ENCODE measurements at places on chromosomes 12 and 14. TPM values are rescaled to one million over a fixed set of nuclear protein-coding genes. Genes with fewer than 3 reads are reported as not detected.

SMCO2 gene
- total RNA-seq: not detected

- no peak for DNase-seq
Measured at GRCh38 chr12:85179680-85180270, 100.2 kb upstream of the ALX1 start.

DNA sequence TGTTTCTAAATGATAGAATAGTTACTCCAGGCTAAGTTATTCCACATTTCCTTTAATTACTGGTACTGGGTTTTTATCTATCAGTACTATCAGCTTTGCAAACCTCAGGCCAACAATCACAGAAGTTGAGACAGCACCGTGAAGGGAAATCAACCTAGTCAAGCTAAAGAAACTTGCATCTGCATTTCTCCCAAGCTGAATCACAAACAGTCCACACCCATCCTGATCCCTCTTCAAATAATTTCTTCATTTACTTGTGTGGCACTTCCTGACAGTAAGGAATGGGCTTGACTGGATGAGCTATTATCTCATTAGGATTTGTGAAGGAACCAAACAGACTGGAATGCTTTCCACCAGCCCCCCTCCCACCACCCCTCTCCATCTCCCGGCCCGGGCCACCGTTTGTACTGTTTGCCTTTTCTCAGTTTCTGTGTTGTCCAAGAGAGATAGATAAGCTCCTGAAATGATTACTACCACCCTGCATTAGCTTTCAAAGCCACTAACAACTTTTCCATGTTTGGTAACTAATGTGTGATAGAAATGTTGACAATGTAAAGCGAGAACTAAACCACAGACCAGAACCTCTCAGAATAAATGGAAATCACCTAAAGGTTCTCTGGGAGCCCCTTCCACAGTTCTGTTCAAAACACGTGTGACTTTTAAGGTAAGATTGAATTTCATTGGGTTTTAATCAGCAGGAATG is 236.3 kb downstream of the SLC25A21 start:
- no peak for DNase-seq

GRCh38 chr12:98149691-98150210 is 365.6 kb upstream of the TMPO start:
- DNase-seq: no peak

- no peak for DNase-seq
Measured at GRCh38 chr14:35410858-35411257, 6.3 kb upstream of the NFKBIA start.

- peak; percentile 14 for DNase-seq
Measured at GRCh38 chr14:99971941-99972747, 93.1 kb upstream of the EVL start.

- DNase-seq: no peak
Measured at GRCh38 chr14:43042408-43042807, 1435.7 kb downstream of the LRFN5 start.

GRCh38 chr12:12141000-12141399 is 70.3 kb downstream of the BCL2L14 start:
- no peak for DNase-seq

DNA sequence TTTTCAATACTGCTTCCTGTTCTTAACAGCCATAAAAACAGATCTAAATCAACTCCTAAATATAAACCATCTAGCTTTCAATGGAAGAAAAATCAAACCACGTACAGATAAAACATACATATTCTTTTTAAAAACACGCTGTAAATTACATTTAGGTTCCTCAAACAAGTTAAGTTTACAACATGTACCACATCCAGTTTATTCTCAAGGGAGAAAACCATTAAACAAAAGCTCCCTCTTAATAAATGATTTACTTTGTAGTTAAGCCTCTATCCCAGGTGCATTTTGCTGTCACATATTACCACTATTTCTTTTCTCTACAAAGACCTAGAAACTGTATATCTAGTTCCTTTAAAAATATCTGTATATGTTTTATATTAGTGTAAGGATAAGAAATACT is 3.1 kb downstream of the NUMB start:
- no peak for DNase-seq

Data from LHCN-M2 (cell line).